ENCODE measurements at places on chromosomes 1 and 21. TPM values are rescaled to one million over a fixed set of nuclear protein-coding genes. Genes with fewer than 3 reads are reported as not detected.

- H3K4me3 ChIP-seq: no peak overlapping the region
- H3K27ac ChIP-seq: no peak overlapping the region
- H3K4me1 ChIP-seq: no peaks in the 10 kb centered on the region
- H3K36me3 ChIP-seq: no peaks in the 10 kb centered on the region
Measured at GRCh38 chr1:221612047-221612777, 129.7 kb downstream of the DUSP10 start.

DNA sequence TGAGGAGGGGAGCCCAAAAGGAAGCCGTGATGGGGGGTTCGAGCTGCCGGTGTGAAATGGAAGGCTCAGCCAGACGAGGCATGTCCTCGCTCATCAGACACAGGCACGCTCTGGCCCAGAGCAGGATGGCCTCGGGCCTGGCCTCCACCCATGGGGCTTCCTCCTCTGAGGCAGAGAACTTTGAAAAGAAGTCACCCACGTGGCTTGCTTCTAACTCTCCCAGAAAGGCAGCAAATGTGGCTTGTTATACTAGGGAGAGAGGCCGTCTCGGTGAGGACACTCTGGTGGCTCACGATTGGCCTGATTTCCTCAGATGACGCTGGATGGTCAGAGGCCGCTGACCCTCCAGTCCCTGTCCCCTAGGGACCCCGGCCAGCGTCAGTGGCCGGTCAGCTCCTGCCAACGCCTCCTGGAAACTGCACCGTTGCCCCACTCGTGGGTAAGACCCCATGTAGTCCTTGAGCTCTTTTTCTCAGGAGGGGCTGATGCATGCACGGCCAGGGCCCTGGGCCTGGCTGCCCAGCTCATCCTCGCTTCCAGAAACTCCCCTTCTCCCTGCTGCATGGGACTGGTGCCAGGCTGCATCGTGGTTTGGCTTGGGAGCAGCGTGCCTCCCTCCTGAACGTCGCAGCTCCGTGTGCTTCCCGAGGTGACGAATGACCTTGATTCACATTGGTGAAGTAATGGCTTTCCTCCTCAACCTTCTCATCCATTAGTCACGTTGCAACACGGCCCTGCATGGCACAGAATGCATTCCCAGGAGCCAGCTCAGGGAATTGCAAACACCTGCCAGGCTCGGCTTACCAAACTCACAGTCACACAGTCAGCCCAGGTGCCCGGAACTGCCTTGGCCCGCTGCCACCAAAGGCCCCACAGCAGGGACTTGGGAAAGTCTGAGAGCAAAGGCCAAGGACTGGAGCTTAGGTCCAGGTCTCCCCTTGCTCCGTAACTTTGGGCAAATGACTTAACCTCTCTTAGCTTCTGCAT, 58.8 kb downstream of the TOMM20 start:
- H3K4me1 ChIP-seq: peaks cover 23% of the 10 kb centered on the region
- no peak overlapping the region for H3K4me3 ChIP-seq
- H3K36me3 ChIP-seq: no peaks in the 10 kb centered on the region
- H3K27me3 ChIP-seq: no peaks in the 10 kb centered on the region
- DNase-seq: no peak

DNA sequence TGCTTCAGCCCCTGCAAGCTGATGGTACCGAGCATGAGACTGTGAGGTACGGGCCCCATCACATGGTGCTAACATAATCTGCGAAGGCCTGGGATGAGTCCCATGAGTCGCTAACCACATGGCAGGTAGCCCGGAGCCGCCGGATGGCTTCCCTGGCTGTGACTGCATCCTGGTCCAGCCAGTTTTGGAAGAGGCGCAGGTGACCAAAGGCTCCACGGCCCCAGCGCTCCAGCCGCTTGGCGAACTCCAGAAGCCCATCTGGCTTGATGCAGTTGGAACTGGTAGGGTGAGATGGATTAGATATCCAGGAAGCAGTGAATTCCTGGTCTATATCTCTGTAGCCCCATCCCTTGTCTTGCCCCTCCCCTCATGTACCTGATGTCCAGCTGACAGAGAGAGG, 24.6 kb downstream of the LRRC41 start:
- H3K4me1 ChIP-seq: peaks cover 2% of the 10 kb centered on the region
- no peak for DNase-seq
- H3K27me3 ChIP-seq: no peaks in the 10 kb centered on the region

GRCh38 chr1:228271701-228272251, 63.9 kb downstream of the OBSCN start:
- H3K36me3 ChIP-seq: no peaks in the 10 kb centered on the region
- H3K27ac ChIP-seq: no peak overlapping the region
- H3K4me1 ChIP-seq: peaks cover 8% of the 10 kb centered on the region

GRCh38 chr1:99546432-99547416, 99.2 kb upstream of the PALMD start:
- no peak overlapping the region for H3K4me3 ChIP-seq
- H3K27ac ChIP-seq: no peak overlapping the region
- H3K4me1 ChIP-seq: no peaks in the 10 kb centered on the region
- no peaks in the 10 kb centered on the region for H3K36me3 ChIP-seq
- DNase-seq: no peak

DNA sequence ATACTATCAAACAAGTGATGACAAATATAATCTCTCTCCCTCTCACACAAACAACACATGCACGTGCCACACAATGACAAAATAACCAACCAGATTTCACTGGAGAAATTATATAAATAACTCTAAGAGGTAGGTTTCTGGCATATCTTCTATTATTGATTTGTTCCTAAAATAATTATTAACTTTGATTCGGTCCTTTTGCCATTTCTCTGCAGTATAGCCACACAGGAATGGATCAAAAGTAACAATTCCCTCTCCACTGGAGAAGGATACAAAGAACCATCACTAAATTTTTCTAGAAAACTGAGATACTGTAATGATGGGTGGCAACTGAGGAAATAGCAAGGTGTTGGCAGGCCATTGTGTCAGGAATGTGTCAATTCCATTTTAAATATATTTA, 33.4 kb downstream of the ARNT start:
- no peak for DNase-seq
- peaks cover 46% of the 10 kb centered on the region for H3K4me1 ChIP-seq
- no peak overlapping the region for H3K27ac ChIP-seq
- H3K36me3 ChIP-seq: peaks cover 45% of the 10 kb centered on the region

Gene TARBP1
- total RNA-seq: 61.3 TPM

Gene PFKFB2
- total RNA-seq: 4.3 TPM

Gene TCEA3
- 8.3 TPM for total RNA-seq
